ENCODE measurements at places on chromosomes 11 and 22.

DNA sequence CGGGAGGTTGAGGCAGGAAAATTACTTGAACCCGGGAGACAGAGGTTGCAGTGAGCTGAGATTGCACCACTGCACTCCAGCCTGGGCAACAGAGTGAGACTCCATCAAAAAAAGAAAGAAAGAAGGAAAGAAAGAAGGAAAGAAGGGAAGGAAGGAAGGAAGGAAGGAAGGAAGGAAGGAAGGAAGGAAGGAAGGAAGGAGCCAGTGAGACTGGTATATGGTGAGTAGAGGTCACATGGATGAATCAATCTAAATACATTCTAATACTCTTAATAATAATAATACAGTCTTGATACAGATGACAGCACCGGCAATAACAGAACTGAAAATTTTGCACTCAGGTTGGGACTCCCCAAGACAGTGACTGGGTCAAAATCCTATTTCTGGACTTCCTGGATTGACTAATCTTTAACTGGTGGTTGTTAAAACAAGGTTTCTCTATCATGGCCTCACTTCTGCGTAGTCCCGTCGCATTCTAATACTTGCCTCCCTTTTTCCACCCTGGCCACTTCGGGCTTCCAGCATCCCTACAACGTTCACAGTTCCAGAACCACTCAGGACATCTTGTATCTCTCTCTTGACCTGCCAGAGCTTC lies 53.5 kb upstream of the EIF3M start:
- DNase-seq, result no peak

DNA sequence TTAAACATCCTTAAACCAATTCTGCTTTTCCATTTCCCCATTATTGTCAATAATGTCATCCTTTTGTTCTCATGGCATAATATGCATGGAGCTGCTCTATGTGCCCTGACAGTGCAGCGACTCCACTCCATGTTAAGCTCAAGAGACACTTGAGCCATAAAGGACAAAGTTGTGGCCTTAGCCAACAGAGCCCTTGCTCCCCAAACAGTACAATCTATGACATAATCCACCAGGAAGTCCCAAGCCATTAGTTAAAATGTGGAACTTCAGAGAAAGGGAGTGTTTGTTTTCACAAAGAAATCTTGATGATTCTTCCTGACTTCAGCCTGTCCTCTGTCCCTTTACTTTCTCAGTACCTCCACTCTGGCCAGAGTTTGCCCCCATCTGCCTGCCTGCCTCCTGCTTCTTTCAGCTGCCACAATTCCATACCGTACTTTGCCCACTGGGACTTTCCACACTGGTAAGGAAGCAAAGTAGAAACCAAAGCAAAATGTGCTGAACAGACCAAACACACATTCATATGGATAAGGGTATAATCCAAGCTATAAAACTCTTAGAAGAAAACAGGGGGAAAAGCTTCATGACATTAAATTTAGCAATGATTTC lies 46.3 kb upstream of the ZC3H12C start:
- no peak for DNase-seq

DNA sequence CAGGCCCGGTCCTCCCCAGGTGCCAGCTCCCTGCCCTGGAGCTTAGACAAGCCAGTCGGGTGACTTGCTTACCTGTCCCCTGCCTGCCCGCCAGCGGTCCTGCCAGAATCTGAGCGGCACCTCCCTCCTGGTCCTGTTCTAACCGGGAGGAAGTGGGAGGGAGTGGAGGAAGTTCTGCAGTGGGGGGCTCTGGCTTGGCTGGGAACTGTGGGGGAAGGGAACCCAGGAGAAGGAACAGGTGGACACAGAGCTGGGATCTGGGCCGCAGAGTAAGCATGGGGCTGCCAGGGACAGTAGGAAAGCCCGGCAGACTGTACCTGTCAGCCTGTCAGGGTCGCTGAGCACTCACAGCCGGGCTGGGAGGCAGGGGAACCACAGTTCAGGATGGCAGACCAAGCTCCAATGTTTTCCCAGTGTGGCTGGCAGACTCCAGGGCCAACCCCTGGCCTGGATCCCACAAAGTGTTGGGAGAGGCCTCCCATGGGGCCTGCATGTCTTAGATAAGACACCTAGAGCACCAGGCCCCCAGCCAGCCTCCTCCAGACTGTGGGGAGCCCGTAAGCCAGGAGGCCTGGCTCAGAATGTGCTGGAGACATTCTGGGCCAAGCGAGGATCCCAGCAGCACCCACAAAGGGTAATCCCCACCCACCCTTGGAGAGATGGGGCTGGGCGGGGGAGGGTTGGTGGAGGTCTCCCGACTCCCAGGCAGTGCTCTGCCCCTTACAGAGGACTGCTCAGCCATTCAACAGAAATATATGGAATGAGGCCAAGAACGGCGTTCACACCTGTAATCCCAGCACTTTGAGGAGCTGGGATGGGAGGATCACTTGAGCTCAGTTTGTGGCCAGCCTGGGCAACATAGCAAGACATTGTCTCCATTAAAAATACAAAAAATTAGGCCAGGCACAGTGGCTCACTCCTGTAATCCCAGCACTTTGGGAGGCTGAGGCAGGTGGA lies 2.3 kb downstream of the CYB5R3 start:
- peak; percentile 34 for DNase-seq

DNA sequence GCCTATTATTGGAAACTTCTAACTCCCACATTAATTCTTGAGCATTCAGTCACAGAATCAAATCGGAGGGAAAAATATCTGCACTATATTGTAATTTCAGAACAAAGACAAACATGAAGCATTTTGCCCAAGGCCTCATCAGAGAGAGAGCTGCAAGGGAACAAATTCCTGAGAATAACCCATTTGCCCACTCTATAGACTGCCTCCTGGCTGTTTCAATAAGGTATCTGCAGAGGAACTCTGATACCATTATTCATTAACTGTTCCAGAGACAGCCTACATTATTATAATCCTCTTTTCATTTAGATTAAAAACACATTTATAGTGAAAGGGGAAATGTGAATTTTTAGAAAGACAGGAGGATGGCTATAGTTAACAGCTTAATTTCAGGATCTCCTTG lies 663.9 kb downstream of the DLG2 start:
- no peak for DNase-seq

DNA sequence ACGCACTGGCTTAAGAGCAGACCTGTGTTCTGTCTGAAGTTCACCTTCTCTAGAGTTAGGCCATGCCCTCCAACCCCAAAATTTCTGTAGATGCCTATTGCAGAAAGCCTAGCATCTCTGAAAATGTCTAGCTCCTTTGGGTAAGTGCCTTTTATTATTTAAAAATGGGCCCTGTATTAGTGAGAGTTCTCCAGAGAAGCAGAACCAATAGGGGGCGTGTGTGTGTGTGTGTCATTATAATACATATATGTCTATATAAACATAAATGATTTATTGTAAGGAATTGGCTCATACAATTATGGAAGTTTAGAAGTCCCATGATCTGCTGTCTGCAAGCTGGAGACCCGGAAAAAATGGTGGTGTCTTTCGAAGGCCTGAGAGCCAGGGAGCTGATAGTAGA lies 144.7 kb downstream of the TTC17 start:
- no peak for DNase-seq

DNA sequence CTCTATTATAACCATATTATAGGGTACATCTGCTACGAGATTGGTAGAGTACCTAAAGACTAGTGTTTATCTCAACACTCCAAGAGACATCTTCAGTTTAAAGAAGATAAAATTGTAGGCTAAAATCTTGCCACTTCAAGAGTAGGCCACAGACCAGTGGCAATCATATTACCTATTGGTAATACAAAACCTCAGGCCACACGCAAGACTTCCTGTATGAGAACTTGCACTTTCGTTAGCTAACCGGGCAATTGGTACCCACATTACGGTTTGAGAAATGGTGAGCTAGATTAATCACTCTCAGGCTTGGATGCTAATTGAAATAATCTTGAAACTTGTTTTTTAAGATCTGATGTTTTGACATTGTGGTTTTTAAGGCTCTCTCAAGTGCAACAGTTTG lies 772.7 kb downstream of the LRRC4C start:
- no peak for DNase-seq

DNA sequence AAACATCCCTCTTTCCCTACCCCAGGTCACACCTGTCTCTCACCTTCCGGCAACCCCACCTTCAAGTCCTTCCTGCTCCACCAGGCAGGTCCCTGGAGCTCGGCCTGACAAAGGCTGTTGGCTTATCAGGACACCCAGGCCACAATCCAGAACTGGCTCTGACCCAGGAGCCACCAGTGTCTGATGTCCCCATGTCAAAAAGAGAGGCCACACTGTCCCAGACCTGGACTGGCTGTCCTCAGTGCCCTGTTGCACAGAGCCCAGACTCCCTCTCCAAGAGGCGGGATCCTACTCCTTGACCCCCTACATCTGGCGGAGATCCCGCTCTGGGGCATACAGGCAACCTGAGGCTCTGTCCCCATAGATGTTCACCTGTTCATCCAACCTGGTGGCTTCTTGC lies 116.0 kb downstream of the MN1 start:
- DNase-seq, result no peak

DNA sequence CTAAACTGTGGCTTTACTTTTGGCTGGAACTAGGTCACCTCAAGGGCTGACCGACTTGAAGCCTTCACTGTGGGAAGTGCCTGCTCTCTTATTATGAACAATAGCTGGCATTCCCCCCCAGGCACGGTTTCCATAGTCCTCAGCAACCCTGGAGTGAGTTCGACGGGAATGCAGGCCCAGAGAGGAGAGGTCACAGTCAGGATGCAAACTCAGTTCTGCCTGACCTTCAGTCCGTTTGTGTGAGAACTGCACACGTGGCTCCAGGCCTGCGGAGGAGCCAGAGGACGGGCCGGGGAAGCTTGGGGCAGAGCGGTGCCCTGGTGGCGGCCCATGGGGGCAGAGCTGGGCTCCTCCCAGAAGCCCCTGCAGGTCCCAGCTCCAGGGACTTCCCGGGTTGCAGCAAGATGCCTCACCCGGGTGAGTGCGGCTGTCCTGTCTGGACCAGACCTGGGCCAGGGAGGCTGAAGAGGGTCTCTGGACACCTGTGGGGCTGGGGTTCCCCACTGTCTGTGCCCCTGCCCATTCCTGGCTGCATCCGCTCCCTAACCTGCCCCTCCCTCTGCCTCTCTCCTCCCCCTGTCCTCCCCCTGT lies 17.2 kb downstream of the SLC25A18 start:
- no peak for DNase-seq

DNA sequence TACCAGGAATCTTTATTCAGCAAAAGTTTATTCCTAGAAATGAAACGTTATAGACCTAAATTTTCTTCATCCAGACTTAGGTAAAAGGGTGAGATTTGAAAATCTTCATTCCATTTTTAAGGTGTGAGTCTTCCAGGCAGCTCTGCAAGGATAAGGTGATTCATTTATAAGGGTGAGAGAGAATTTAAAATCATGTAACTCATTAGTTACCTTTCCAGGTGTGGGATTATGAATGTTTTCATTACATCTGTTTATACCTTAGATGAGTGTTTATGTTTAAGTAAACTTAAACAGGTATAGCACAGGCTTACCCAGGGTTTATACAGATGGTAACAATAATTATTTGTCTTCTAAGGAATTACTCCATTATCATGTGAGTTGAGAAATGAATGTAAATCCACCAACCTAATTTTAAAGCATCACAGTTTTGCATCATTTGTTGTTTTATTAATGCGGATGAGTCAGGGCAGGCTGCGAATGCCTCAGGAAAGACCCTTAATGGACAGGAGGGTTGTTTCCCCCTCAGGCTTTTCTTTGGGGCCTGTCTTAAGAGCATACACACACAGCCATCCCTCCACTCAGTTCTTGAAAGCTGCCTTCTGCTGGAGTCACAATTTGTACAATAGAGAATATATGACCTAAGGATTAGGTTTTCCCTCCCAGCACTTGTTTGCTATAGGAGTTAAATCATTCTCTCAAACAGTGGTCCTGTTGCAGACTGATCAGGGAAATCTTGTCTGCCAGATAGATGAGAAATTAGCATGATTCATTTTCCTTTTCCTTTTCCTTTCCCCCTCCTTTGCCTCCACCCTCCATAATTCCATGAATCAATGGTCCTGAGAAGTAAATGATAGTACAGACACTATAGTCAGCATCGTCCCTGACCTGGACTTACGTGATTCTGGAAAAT lies 3.0 kb downstream of the PRSS23 start:
- no peak for DNase-seq

DNA sequence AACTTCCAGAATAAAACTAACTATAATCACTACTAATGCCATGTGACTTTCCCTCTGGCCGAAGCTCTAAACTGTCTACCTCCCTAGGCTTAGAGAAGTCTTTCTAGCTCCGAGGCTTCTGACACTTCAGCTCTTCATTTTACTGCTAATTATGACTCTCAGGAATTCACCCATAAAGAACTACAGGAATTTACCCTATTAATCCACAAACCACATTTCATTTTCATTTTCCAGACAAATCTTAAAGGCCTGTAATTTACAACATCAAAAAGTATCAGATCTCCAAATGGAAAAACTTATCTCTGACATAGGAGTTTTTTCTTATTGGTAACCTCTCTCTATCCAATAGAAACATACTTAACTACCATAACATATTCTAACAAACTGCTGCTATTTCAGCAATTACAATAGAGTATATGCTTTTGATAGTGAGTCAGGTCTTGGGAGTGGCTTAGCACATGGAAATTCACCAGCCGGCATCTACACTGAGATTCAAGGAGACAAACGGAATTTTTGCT lies 33.4 kb downstream of the MRTFA start:
- no peak for DNase-seq

GRCh38 chr11:494761-495536 lies 12.1 kb downstream of the RNH1 start:
- DNase-seq, result no peak

DNA sequence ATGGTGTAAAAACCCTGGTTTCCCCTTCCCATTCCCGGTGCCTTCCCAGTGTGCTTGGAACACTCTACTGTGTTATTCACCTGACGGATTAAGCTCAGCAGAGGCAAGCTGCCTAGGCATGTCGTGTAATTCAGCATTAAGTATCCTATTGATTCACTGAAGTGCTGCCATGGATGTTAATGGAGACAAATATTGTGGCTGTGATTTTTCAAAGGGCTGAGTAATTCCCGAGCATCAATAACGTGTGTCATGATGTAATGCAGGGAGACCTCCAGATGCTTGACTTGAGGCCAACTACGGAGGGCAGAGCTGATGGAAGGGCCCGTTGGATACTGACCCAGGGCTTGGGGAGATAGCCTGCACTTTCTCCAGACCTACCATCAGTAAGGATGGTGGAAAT lies 269.0 kb downstream of the ST3GAL4 start:
- DNase-seq, result peak; percentile 32

DNA sequence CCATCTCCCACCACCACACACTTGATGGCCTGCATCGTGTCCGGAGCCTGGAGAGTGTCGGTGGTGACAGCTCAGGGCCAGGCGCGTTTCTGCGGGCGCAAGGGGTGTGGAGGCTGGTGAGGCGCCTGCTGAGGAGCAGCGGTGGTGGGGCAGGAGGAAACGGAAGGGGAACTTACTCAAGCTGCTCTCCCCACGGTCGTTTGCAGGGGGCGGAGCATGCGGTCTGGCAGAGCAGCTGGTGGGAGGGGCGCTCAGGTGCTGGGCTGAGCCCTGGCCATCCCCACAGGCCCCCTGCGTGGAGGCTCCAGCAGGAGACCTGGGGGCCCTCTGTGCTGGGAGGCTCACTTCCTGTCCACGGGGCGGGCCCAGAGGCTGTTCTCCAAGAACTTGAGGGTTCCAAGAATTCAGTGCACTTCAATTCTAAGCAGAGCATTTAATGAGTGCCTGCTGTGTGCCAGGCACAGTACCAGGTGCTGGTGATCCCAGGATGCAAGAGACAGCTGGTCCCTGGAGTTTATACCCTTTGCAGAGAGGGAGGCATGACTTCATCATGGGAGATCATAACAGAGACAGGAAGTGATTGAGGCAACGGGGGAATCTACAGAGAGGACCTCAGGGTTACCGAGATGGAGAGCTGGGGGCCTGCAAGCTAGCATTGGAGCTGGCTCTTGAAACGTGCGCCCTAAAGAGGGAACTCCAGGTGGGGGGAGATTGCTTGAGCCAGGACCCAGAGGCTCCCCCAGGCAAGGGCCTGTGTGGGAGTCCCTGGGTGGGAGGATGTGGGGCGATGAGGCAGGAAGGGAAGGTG lies at the start of gene RAC2:
Gene RAC2, minus strand, starts transcription at position 156 of the 808 bp plus-strand sequence. Its CDS starts 121 bp downstream, at position 35.
- no peak for DNase-seq
